ENCODE measurements at places on chromosomes 6 and 20.

- DNase-seq, result no peak
Observed at GRCh38 chr6:129667621-129668020, 42.4 kb downstream of the ARHGAP18 start.

GRCh38 chr6:142885182-142885867 lies 59.7 kb downstream of the HIVEP2 start:
- peak; percentile 40 for DNase-seq

- no peak for DNase-seq
Observed at GRCh38 chr6:15620611-15621010, 42.2 kb downstream of the DTNBP1 start.

GRCh38 chr6:77403424-77403823 lies 59.9 kb downstream of the HTR1B start:
- peak; percentile 57 for DNase-seq

GRCh38 chr6:57301757-57302156 lies 15.7 kb upstream of the PRIM2 start:
- no peak for DNase-seq

DNA sequence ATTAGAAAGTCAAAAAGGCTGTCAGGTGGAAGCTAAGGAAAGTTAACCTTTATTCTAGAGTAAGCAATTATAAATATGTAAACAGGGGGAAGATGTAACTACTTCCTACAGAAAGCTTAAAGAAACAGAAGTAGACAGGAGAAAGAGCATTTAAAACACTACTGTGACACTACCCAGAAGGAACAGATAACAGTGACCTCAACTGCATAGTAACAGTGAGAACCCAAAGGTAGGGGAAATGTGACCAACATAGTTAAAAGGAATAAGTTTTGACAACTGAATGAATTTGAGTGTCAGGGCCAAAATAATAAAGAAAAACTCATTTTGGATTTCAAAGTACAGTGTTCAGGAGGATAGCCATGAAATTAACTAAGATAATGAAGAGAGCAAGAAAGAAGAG lies 43.5 kb downstream of the IBTK start:
- no peak for DNase-seq

- DNase-seq, result peak; percentile 66
Observed at GRCh38 chr20:50467718-50468356, 42.3 kb upstream of the PTPN1 start.

DNA sequence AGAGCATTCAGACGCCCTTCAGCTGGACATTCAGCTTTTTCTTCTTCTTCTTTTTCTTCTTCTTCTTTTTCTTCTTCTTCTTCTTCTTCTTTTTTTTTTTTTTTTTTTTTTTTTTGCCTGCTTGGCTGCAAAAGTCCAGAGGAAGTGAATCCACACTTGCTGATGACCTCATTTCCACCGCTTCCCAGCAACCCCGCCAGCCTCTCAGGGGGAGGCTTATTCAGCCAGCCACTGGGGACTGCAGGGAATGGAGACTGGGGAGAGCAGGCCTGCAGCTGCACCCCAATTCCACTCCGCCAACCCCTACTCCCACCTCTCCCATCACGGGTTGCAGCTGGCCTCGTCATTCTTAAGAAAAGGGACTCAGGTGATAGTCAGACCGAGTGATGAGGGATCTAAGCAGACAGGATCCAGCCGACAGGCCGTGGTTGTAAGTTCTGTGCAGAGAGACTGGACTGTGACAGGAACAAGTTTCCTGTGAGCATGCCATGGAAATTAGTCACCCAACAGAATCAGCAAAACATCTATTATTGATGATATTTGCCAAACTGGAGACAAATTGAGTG lies 59.0 kb upstream of the QKI start:
- DNase-seq, result peak; percentile 73

DNA sequence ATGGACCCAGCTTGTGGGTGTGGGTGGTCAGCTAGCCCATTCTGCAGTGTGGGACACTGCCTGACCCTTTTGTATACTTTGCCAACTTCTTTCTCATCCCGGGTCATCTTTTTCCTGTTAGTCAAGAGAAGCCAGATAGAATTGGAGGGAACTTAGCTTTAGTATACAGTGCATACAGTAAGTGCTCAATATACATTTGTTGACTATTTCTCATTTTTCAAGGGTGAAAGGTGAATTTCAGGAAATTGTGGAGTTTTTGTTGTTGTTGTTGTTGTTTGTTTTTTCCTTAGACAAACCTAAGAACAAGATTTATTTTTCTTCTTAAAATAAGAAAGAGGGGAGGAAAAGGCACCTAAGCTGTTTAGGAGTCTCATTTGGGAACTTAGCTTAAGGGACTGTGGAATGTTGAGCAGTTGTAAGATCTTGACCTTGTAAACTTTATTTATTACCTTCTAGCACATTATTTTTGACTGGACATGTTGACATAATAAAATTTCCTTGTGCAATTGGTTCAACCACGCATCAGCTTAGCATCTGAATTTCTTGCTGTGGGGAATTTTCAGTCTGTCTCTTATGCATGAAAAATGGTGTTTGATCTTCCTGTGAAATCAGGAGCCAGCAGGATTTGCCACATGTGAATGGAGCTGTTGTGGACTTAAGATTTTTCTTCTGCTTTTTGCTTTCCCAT lies 113.6 kb downstream of the ARID1B start:
- DNase-seq, result no peak

- no peak for DNase-seq
Observed at GRCh38 chr20:11216451-11217314, 542.9 kb upstream of the JAG1 start.

DNA sequence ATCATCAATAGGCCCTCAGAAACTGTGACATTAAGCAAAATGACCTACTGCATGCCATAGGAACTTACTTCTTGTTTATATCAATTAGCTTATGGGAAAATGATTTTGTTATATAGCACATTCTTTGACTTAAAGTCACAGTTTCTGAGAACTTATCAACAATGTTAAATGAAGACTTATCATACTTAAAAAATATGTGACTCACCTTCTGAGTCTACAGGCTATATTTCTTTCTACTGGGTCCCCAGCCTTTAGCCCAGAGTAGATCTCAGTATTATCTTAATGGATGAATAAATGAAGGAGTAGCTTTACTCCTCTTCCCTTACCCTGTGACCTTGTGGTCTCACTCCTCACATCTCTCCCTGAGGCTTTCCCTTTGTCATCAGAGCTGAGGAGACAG lies 180.2 kb downstream of the MAFB start:
- DNase-seq, result no peak

- no peak for DNase-seq
Observed at GRCh38 chr6:10395171-10395703, 19.6 kb downstream of the TFAP2A start.

- DNase-seq, result no peak
Observed at GRCh38 chr6:56347526-56347925, 100.1 kb upstream of the COL21A1 start.

GRCh38 chr20:21796059-21796458 lies 90.6 kb downstream of the PAX1 start:
- DNase-seq, result no peak

DNA sequence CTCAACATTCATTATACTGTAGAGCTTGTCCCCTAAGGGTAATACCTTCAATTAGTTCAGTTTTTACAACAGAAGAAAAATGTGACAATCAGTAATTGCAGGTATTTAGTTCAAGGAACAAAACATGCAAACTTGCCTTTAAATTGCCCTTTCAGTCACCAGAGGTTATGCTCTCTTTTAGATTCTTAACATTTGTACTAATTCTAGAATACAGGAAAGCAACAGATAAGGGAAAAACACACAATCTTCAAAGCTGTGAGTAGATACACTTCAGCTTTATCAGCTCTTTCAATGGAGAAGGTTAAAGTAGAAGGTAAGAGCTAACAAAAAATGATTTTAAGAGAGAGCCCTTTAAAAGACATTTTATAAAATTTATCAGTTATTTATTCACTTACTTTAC lies 173.1 kb downstream of the HS3ST5 start:
- no peak for DNase-seq

DNA sequence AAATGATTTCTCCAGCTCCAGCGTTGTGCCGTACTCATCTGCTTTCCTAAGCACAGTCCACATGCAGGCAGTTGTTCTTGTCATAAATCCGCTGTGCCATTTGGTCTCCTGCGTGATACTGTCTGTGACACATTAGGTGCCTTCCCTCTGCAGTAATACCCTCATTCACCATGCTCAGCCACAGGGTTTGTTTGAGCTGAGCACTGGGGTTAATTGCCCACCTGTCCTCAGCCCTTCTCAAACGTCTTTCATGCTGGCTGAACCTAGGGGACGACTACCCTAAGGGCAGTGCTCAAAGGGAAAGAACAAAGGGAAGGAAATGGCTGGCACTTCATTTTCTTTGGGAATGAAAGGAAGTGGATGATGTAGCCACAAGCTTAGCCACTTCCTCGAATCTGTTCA lies 64.2 kb upstream of the MYLIP start:
- DNase-seq, result no peak

- DNase-seq, result no peak
Observed at GRCh38 chr6:3321042-3321441, 62.3 kb downstream of the PSMG4 start.

- no peak for DNase-seq
Observed at GRCh38 chr20:25279403-25279802, 31.5 kb downstream of the PYGB start.
